GM04503 (cell line): ENCODE measurements at places on chromosomes 6 and 20.

DNA sequence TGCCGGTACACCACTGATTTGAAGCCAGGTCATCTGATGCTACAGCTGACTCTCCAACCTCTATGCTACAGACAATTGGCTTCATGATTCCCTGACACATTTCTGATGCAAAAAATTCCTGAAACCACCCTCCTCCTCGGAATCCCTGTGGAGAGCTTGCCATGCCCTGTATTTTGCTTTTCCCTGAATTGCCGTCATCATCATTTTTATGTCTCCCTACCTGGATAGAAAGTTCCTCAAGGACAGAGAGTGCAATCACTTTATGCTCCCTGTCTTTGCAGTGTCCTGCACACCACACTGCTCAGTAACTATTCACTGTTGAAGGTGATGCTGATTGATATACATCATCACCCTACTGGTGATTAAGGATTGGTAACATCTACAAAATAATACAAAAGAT lies 239.8 kb downstream of the UST start:
- no peak for DNase-seq

GRCh38 chr6:35498422-35499067 lies 1.7 kb upstream of the TEAD3 start:
- DNase-seq = no peak

DNA sequence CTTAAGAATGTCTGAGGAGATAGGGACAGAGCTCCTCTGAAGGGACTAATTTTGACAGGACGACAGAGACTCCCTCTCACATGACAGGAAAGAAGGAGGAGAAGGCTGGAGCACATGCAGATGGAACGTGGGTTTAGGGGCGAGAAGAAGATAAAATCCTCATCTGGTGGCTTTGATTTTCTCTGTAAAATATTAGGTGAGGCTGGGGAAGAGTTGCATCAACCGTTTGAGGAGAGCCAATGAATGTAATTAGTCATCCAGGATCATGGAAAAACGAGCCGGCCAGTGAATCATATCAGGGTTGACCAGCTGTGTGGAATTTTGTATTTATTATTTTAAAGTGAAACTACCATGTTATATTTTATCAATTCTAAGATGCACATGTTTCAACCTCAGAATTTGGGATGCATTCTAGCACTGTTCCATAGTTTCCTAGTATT lies 46.9 kb upstream of the ADGRF4 start:
- DNase-seq = no peak

- DNase-seq = no peak
Observed at GRCh38 chr6:9161731-9162130, 726.4 kb upstream of the SLC35B3 start.

DNA sequence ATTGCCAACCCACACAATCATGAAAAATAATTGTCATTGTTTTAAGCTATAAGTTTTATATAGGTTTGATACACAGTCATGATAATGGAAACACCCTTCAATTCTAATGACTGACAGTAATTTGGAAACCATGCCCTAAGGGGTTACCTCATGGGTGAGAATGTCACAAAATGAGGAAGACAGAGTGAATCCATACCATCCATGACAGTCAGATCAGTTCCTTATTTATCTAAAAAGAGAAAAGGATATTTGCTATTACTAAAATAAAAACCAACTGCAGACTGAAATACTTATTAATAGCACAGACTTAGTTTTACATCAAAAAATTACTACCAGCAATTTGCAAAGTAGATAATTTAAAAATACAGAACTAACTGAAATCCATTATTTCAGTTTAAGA lies 437.8 kb downstream of the UTRN start:
- no peak for DNase-seq

DNA sequence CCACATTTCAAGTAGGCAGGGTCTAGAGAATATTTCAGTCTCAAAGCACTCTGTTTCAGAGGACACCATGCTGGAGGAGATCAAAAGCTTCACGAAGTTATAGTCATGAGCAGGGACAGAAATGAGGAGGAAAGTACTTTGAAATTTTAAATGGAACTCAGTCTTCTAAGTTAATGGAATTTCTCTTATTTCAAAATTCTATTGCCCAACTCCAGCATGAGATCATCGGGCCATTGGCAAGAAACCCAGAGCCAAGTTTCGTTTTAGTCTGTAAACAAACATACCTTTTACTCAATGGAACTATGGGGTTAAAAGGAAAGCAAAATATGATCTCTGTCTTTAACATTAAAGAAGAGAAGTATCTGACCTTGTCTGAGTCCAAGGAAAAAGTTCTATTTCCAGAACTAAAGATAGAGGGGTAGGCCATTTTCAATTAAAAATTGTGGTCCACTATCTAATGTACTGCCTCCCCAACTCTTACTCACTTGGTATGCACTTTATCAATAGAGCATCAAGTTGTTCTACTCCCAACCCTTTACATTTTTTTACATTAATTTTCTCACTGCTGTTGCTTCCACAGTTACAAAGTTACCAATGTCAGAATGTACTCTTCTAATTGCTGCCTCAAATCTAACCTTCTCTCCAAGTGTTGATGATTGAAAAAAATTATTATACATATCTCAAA lies 235.3 kb upstream of the NRSN1 start:
- no peak for DNase-seq

DNA sequence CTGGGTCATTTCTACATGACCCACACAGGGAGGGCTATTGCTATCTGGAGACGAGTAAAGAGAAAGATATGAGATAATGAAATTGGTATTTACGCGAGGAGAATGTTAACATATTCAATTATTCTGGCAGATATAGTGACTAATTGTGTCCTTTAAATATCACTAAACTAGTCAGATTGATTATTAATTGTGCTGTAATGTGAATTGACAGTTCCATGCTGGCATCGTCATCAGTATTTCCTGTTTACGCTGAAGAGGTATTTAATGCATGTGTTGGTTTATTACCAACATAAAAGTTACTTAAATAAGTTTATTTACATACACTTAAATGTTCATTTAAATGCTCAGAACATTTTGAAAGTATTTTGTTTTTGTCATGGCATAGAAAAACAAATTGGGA lies 35.7 kb upstream of the OGFRL1 start:
- no peak for DNase-seq

- DNase-seq = no peak
Observed at GRCh38 chr6:14775528-14775927, 470.3 kb upstream of the JARID2 start.

DNA sequence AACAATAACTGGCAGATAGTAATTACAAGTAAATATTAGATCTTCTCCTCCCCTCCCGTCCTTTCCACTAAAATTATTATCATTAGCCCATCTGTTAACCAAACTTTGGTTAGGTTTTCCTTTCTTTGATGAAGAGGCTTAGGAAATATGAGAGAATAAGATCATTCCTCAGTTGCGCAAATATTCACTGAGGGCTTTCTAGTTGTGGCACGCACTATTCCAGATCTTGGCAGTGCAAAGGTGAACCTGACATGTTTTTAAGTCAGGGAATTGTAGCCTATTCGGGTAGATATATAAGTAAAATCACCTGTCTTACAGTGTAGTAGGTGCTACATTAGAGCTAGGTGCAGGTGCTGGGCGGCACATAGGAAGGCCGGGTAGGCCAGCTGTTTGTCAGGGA lies 31.1 kb downstream of the RNF217 start:
- no peak for DNase-seq

DNA sequence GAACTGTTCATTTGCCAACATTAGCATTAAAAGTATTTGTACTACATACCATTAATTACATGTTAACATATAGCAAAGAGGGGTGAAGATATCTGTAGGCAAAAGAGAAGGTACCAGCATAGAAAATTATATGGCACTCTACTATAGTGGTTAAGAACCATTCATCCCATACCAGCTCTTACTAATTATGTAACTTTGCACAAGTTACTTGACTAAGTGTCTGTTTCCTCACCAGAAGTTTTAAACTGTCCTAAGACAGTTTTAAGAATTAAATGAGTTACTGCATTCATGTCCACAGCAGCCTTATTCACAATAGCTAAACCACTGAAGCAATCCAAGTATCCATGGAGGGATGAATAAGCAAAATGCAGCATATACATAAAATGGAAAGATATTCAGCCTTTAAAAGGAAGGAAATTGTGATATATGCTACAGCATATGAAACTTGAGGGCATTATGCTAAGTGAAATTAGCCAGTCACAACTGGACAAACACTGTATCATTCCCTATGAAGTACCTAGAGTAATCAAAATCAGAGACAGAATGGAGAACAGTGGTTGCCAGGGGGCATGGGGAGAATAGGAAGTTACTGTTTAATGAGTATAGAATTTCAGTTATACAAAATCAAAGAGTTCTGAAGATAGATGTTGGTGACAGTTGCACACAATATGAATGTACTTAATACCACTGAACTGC lies 98.9 kb downstream of the RNGTT start:
- no peak for DNase-seq

- no peak for DNase-seq
Observed at GRCh38 chr6:82085701-82086100, 161.8 kb downstream of the IBTK start.

- no peak for DNase-seq
Observed at GRCh38 chr6:109297406-109298110, 84.7 kb downstream of the CD164 start.

DNA sequence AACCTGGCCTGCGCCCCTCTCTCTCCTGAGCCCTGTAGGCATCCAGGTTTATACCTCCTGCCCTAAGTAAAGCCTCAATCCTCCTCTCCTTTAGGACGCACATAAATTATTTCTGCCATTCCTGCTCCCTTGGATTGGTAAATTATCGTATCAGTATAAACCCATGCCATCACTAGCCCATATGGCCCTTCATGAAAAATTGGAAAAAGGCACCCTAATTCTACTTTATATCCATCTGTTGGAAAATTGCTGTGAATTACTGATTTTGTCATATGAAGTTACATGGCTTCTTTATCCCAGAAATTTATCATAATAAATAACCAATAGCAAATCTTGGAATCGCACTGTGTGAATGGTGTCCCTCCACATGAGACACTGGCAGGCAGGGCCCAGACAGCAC lies 395.2 kb downstream of the PRKN start:
- no peak for DNase-seq

DNA sequence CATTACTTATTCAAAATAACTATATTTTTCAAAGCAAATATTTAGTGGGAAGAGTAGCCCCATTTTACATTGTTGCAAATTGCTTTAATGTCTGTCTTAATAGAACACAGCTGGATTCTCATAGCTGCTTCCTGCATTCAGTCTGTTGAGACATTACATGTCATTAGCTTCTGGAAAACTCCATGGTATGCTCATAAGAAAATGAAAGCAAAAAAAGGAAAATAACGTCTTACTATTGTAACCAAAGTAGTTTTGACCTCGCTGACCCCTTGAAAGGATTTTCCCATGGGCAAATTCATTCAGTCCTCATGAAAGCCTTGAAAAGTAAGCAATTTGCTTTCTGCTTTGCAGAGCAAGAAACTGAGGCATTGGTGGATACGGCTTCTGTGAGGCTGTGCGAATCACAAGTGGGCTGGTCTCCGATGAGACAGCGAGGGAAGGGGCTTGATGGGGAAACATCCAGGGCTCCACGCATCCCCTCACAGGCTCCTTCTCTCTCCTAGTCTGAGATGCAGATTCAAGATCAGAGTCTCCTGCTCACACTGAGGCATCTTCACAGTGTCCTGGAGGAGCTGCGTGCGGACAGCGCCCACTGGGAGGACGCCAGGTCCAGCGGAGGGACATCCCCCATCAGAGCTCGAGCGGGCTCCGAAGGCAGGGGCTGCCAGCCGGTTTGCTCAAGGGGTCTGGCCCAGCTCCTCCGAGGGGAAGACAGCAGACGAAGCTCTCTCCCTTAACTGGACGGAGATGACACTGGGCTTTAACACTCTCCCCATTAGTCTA lies 3.3 kb downstream of the C20orf202 start:
- no peak for DNase-seq

- DNase-seq = peak; percentile 5
Observed at GRCh38 chr20:6265204-6265904, 142.5 kb upstream of the FERMT1 start.

DNA sequence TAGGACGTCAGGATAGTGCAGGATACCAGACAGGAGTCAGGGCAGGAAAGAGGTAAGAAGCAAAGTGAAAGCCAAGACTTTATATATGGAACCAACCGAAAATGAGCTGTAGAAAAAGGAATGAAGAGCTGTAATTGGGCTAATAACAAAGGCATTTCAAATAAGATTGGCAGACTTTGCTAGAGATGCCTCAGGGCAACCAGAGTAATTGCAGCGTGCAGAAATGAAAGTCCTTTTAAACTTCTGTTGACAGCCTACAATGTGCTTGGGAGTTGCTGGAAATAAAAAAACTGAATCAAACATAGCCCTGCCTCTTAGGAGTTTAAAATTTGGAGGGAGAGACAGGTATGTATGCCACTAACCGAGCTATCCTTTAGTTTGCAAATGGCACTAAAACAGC lies 56.4 kb upstream of the NKX2-4 start:
- no peak for DNase-seq

- DNase-seq = no peak
Observed at GRCh38 chr6:12570461-12571030, 146.0 kb upstream of the PHACTR1 start.

- no peak for DNase-seq
Observed at GRCh38 chr6:5173810-5174209, 86.9 kb downstream of the LYRM4 start.

- no peak for DNase-seq
Observed at GRCh38 chr6:45479834-45480751, 102.4 kb upstream of the SUPT3H start.

GRCh38 chr6:75204959-75205775 lies 686 bp downstream of the COL12A1 start:
- DNase-seq = no peak

- no peak for DNase-seq
Observed at GRCh38 chr6:2820415-2820814, 21.2 kb downstream of the SERPINB1 start.

DNA sequence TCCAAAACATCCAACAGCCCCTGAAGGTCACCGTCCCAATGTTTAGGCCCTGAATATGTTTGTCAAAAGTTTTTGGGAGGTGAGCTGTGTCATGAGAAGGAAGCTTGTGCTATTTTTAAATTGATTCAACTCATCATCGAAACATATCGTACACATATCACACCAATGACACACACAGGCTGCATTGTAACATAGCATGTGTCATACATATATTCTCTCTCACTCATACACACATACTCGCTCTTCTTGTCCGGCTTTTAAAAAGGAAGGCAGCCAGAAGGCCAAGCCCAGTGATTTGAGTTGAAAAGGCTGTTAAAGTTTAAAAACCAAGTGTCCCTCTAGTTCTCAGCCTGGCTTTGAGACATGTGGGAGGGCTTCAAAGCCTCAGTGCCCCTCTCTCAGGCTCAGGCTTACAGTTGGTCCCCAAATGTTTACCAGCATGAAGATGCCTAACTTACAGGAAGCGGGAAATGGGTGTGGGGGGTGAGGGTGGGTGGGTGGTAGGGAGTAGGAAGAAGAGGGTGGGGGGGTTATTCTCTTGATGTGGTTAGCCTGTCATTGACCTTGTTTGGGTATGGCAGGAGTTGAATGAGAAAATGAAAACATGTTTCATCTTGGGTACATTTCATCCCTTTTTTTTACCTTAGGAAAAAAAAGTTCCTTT lies 3.3 kb upstream of the PRDM1 start:
- DNase-seq = no peak
